Foreskin keratinocyte (primary cell): ENCODE measurements at places on chromosomes 12 and 14. TPM values are rescaled to one million over a fixed set of nuclear protein-coding genes. Genes with fewer than 3 reads are reported as not detected.

Gene TTC6
- not detected in 2 replicates for total RNA-seq

Gene CBLN3
- 0.42 and 1.2 TPM in 2 replicates for total RNA-seq

Gene METTL1
- 19.1 and 23.3 TPM in 2 replicates for total RNA-seq

Gene PMEL
- 0.85 and 1.3 TPM in 2 replicates for total RNA-seq

Gene ERP27
- total RNA-seq = 0.07 TPM in 2 replicates

Gene IRAK3
- 0.24 and 0.32 TPM in 2 replicates for total RNA-seq

GRCh38 chr14:51410897-51411296, 170.8 kb downstream of the TMX1 start:
- DNase-seq = no peak

GRCh38 chr14:50836515-50836914, 5.6 kb upstream of the NIN start:
- no peak for DNase-seq

DNA sequence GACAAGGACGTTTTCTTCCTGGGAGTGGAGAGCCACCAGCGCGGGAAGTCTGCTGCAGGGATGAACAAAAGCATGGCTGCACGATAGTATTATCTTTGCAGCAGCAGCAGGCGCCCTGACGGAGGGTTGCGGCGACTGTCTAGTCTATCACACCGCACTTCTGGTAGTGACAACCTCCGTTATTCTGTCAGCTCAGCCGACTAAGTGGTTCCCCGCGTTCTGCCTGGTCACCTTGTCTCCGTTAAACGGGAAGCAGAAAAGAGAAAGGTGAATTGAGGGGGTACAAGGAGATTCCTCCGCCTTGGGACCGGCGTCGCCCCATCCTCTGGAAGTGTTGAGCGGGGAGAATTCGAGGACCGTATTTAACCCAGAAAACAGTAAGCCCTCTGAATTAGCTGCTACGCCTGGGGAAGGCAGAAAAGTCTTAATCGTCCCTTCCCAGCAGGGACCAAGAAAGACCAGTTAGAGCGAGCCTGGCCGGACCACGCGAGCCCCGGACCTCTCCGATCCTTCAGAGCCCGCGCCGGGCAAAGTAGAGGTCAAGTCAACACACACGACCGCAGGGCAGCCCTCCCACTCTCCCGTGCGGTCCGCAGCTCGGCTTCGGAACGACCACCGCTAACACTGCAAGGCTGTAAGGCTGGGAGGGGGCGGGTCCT, 536 bp upstream of the DAAM1 start:
- DNase-seq = peak; percentile 29

- no peak for DNase-seq
These were observed 167.8 kb downstream of the ALG10 start for GRCh38 chr12:34190054-34190453.

GRCh38 chr14:54348923-54349620, 47.7 kb upstream of the CDKN3 start:
- DNase-seq = no peak

DNA sequence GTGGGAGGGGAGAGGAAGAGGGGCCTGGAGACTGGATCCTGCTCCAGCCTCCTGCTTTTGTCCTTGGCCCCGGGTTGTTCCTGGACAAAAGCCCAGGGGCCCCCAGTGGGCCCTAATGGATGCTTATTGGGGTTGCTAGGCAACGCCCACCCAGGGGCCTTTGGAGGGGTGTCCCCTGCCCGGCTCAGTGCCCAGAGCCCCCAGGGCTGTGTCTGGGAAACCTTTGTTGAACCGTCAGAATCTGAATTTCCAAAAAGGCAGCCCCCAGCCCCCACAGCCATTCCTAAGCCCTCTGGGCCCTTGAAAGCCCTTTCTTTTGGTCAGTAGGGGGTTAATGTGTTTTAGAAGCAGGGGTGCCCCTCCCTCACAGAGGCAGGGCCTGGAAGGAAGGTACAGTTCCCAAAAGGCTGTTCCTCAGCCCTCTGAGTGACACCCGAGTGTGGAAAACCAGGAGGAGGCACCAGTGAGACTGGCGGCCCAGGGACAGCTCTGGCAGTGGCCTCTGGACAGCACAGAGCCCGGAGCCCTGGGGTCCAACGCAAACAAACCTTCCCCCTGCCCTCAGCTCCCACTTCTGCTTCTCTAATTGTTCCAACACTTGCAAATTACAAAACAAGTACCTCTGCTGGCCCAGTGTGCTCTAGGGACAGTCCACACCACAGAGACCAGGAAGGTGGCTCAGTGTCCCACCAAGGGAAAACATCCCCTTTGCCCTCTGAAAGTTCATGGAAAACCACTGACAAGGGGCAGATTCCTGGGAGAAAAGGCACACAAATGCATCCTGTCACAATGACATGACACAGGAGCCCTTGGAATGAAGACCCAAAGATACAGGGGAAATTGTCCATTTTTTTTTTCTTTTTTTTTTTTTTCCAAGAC, 19.4 kb downstream of the HHIPL1 start:
- no peak for DNase-seq

DNA sequence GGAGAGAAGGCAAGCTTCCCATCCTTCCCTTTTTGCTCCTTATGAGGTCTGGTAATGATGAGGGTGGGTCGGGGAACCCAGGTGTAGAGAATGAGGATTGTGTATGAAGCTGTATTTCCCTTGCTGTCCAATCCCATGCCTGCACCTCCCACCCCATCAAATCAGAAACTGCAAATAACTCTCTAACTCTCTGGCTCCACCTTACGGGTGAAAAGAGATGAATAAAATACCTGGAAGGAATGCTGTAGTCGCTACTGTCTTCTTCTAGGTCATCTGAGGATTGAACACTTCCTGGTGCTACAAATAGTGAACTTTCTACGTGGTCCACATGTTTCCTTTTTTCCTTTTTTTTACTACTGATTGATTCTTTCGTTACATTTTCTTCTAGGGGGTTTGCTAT, 38.9 kb upstream of the DICER1 start:
- no peak for DNase-seq

- no peak for DNase-seq
These were observed 237.5 kb upstream of the TMTC1 start for GRCh38 chr12:30021051-30021833.

DNA sequence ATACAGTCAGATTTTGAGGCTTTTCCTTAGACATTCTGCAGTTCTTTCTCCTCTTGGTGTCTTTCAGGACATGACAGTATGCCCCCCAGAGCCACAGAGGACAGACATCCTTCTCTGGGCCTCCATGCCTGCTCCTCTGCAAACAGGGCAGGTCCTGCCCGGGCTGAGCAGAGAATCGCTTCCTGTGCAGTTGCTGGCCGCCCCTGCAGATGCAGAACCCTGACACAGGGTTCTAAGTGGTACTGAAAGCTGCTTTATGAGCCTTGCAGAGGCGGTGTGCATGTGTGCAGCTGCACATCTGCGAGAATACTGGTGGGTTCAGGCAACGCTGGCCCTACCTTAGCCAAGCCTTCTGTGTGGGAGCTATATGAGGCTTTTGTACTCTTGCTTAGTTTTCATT, 54.5 kb downstream of the FLRT2 start:
- DNase-seq = no peak

- no peak for DNase-seq
These were observed 19.4 kb downstream of the GPR19 start for GRCh38 chr12:12676605-12677004.

GRCh38 chr12:52682381-52682660, 2.1 kb upstream of the KRT1 start:
- no peak for DNase-seq

DNA sequence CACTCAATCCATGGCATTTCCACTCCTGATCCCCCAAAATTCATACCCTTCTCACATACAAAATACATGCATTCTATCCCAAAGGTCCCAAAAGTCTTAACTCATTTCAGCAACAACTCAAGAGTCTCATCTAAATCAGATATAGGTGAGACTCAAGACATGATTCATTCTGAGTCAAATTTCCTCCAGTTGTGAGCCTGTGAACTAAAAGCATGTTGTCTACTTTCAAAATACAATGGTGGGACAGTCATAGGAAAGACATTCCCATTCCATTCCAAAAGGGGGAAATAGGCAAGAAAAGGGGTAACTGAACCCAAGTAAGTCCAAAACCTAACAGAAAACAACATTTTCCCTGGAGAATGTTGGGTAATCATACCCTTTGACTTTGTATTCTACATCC, 103.3 kb downstream of the C12orf75 start:
- DNase-seq = peak; percentile 86

GRCh38 chr14:64000749-64001148, 147.9 kb downstream of the SYNE2 start:
- no peak for DNase-seq

DNA sequence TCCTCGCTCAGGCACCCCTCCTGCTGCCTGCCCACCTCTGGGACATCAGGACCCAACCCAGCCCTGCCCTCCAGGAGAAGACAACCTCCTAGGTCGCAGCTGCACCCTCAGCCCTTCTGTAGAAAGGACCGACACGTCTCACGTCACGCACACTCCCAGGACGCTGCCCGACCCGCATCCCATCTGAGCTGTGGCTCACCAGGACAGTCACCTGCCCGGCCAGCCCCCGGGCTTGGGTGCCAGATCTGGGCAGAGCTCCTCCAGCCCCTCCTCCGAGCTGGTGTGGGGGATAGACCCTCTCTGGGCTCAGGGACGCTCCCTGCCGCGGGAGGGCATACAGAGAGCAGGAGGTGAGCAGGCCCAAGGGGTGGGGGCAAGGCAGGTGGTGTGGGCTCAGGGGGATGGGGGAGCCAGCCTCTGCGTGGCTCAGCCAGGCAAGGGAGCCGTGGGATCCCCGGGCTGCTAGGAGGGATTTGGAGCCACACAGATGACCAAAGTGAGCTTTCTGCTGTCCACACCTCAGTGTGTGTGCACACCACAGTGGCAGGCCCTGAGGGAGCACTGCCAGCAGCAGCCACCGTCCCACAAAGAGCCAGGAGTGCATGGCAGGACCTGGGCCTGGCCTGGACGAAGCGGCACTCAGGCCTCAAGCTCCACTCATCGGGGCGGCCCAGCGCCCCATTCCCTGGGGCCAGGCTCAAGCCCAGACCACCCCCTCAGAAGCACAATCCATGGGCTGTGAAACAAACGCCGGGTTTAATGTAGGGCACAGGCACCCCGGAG, 13.6 kb downstream of the DEGS2 start:
- DNase-seq = no peak

- DNase-seq = no peak
These were observed 553 bp upstream of the CATSPERB start for GRCh38 chr14:91732439-91732838.

DNA sequence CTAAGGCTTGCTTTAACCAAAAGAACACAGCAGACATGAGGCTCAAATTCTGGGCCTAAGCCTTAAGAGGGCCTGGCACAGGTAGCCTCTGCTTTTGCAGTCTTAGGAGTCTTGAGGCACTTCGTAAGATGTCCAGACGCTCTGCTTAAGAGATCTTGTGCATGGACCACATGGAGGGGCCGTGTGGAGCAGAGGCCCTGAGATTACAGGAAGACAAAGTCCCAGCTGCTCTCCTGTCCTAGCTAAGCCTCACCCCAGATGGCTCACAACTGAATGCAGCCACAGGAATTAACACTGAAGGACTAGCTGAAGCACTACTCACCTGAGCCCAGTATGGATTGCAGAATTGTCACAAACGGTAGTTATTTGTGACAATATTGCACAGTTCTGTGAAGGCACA, 446.0 kb downstream of the PDZRN4 start:
- no peak for DNase-seq

- DNase-seq = peak; percentile 59
These were observed 42.8 kb upstream of the RNASE3 start for GRCh38 chr14:20848316-20848954.

GRCh38 chr14:45785240-45785639, 532.2 kb upstream of the MIS18BP1 start:
- DNase-seq = peak; percentile 96

- DNase-seq = no peak
These were observed 315.6 kb upstream of the ATP2B1 start for GRCh38 chr12:90024262-90024661.

DNA sequence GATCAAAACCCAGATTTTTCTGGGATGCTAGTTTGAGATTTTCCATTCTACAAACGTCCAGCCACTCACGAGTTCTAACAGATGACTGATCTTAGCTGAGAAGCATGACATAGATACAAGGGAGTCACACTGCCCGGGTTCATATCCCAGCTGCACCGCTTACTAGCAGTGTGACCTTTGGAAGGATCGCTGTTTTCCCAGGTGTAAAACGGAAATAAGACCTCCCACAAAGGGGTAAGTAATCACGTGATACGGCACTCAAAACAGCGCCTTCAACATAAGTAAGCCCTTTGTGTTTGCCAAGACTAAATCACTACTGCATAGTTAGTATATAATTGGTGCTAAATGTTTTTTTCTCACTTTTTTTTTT, 624 bp upstream of the PWP1 start:
- DNase-seq = peak; percentile 34

- DNase-seq = no peak
These were observed 27.8 kb downstream of the PELI2 start for GRCh38 chr14:56145965-56146364.

GRCh38 chr14:28142400-28143015, 624.1 kb upstream of the FOXG1 start:
- DNase-seq = no peak

GRCh38 chr12:124829008-124829707, 34.5 kb downstream of the SCARB1 start:
- DNase-seq = peak; percentile 92

DNA sequence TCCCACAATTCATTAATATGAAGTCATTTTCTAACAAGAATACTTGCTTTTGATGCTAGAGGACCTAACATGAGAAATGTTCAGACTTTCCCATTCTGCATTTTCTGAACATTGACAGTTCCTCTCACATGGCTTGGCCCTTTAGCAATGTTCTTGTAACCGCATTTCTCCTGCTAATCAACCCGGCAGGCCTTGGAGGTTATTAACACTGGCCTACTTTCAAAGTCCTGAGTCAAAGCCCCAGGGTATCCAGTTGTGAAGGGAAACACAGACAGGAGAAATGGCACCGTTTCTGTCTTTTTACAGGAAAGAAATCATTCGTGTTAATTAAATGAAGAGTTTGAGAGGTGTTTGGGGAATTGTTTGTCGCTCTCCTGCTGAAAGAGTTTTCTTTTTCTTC, 446.5 kb upstream of the MIS18BP1 start:
- DNase-seq = peak; percentile 29

DNA sequence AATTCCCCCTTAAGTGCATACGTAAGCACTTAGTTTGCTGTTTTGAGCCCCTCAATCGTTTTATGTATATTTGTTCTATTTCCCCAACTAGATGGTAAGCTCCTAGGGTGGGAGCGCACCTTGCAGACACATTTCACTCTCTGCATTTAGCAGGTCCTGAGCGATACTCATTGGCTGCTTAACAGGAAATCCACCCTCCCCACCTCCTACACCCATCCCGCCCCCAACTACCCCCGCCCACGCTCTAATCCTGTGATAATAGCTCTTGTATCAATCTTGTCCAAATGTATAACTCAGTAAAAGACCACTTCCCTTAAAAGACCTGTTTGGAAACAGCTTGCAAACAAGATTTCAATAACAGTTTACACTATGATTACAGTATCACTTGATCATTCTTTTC, 8.1 kb downstream of the LPAR5 start:
- no peak for DNase-seq

DNA sequence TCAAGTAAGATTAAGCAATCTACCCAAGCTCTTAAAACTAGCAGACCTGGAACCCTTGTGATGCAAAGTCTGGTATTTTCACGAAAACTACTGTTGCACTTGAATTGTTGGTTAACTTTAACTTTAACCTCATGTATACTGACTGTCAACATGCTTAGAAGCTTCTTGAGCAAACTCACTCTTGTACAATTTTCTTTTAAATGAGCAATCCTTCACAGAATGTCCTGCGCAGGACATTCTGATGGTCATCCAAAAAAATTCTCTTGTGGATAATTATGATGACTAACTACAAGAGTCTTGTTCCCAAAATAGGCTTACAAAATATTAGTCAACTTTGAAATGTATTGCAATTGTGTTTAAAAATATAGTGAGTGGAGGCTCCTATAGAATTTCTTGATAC, 54.0 kb upstream of the PDE3A start:
- DNase-seq = no peak

GRCh38 chr12:122979001-122979907, 1.2 kb upstream of the ARL6IP4 start:
- no peak for DNase-seq
